NCI-H774 (cell line): ENCODE measurements at places on chromosomes 7 and 10.

DNA sequence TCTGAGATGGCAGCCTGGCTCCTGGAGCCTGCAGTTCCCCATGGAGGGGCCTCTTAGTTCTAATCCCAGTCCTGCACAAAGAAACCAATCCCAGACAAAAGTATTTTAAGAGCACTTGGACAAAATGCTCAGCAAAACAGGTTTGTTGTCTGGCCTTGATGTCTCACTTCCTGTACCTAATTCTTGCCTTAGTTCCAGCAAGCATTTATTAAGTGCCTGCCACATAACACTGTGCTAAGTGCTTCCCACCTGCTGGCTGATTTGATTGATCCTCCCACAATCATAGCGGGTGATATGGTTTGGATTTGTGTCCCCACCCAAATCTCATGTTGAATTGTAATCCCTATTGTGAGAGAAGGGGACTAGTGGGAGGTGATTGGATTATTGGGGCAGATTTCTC, 65.7 kb upstream of the HABP2 start:
- DNase-seq: no peak

GRCh38 chr7:80357530-80357929, 154.3 kb downstream of the GNAT3 start:
- DNase-seq: no peak

DNA sequence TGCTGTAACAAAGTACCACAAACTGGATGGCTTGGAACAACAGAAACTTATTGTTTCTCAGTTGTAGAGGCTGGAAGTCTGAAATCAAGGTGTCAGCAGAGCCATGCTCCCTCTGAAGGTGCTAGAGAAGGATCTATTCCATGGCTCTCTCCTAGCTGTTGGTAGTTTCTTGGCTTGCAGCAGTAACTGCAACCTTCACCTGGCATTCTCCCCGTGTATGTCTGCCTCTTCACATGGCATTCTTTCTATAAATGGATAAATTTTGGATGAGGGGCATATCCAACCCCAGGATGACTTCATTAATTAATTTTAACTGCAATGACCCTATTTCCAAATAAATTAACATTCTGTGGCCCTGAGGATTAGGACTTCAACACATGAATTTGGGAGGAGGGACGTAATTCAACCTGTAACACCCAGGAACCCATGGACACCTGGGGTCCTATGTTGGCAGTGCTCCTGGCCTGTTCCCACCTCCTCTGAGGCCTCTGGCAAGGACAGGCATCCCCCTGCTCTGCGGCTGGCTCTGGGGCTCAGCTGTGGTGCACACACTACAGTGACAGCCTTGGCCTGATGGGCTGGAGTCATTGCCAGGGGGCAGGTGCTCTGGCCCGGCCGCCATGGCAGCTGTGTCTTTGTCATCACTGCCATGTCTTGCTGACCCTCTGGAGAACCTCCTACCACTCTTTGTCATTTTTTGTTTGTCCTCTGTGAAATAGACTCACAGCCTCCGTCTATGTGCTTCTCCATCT, 30.8 kb downstream of the LSMEM1 start:
- DNase-seq: no peak

GRCh38 chr10:93542358-93542791, 24.1 kb upstream of the FFAR4 start:
- peak; percentile 25 for DNase-seq

- no peak for DNase-seq
Measured at GRCh38 chr10:84156768-84157167, 16.8 kb upstream of the GPR15LG start.

- no peak for DNase-seq
Measured at GRCh38 chr7:76011442-76011861, 17.1 kb upstream of the TMEM120A start.

DNA sequence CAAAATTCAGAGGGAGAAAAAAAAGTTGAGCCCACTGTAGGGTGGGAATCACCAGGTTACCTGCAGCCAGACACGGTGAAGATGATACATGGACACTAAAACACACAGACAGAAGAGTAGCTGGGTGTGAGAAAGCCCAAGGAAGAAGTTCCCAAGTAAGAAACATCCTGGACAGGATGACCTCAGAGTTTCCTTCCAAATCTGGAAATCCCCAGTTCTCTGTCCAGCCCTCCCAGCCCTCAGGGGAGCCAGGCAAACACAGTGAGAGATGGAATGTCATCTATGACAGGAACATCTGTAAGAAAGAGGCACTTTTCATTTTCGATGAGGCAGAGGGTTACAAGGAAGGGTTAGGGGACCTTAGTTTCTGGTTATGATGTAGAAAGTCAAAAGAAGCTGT, 125.1 kb upstream of the LYZL1 start:
- no peak for DNase-seq

- DNase-seq: peak; percentile 23
Measured at GRCh38 chr10:74419491-74419951, 268.5 kb downstream of the ADK start.

GRCh38 chr7:140678081-140678815, 5.5 kb downstream of the ADCK2 start:
- DNase-seq: no peak

GRCh38 chr7:94912085-94912484, 4.7 kb downstream of the PPP1R9A start:
- DNase-seq: no peak

DNA sequence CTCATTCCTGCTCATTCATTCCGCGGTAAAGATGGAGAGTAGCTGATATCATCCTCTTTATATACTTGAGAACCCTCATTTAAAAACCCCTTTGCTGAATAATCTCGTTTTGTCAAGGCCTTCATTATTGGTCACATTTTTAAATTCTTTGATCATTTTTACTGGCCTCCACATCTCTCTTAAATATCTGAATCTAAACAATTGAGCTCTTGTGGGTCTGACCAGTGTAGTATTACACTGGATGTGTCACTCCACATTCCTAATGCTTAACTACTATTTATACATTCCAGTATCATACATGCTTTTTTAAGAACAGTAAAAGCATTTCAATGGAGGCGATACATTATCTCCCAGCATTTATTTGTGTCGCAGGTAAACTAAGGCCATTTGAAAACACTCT, 12.6 kb upstream of the PRPS1L1 start:
- no peak for DNase-seq

DNA sequence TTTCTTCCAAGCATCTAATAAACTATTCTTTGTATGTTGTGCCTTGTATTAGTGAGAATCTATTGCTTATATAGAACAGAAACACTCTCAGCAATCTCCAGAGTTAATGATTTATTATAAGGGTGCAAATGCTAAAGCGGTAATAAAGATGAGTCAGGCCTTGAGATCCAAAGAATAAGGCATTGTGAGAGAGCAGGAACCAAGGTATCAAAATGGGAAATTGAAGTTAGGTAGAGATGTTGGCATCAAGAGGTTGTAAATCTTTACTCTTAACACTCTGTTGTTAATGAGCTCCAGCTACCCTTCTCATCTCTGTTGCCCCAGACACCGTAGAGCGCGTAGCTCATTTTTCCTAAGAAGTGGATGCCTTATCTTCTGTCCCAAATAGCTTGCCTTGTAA, 375.2 kb downstream of the ARL4A start:
- DNase-seq: no peak

- no peak for DNase-seq
Measured at GRCh38 chr10:16986406-16987205, 143.0 kb downstream of the CUBN start.

GRCh38 chr7:67652937-67653336, 656.3 kb downstream of the TYW1 start:
- DNase-seq: no peak

GRCh38 chr7:156155988-156156733, 343.9 kb upstream of the SHH start:
- DNase-seq: no peak

GRCh38 chr7:79287981-79288380, 165.5 kb downstream of the MAGI2 start:
- no peak for DNase-seq

- no peak for DNase-seq
Measured at GRCh38 chr10:74624501-74624900, 201.9 kb upstream of the KAT6B start.
